ENCODE measurements at places on chromosomes 6 and 20.

- DNase-seq, result no peak
Measured at GRCh38 chr20:13222319-13222716, 1.2 kb downstream of the ISM1 start.

DNA sequence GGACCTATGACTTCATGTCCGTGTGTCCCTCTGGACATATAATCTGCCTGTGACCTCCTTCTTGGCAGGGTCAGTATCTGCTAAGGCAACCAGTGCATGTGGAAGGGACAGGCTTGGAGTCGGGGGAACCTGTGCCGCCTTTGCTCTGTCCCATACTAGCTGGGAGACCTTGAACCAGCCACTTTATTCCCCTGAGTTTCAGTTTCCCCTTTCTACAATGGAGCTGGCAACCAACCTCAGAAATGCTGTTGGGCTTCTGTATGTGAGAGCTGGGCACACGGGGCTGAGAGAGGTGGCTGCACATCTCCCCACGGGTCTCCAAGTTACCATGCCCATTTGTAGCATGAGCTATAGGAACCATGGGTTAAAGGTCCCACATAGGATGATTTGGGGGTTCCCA, 53.8 kb downstream of the CD40 start:
- DNase-seq, result no peak

DNA sequence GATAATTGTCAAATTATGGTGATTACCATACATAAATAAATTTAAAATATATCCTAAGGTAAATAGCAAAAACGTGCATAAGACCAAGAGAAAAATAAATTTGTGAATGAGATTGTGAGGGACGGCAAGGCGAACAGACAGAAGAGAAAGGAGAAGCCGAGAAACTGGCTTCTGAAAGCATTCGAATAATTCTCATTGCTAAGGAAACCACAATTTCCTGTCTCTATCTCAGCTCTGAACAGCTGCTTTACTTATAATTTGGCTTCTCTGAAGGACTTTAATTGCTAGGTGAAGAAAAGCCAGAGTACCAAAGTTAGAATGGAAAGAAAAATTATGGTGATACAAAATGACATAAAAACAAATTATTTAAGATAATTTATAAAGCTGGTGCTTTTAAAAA, 79.0 kb upstream of the RGS17 start:
- no peak for DNase-seq

DNA sequence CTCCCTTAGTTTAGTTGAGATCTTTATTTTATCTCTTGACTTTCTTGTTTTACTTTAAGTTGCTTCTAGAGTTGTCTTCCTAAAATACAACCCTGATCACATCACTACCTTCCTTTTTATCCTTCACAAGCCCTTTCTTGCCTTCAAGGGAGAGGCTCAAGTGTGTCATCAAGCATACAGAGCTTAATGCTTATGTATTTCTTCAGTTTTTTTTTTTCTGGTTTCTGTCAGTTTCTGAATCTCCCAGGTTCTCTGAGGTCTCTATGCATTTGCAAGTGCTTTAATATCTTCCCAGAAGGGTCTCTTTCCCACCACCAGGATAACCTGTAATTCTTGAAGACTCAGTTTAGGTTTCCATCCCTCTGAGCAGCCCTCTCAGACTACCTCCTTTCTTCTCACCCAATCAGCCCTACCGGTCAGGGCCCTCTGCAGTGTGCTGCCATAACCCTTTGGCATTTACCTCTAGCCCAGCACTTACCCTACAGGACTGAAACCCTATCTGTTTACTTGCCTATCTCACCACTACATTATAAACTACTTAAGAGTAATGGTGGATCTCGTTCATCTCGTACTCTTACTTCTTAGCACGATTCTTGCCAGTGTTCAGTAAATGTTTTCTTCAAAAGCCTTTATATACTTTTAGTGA, 36.9 kb downstream of the EYA4 start:
- DNase-seq, result no peak

- DNase-seq, result no peak
Measured at GRCh38 chr6:166464068-166465002, 81.6 kb upstream of the MPC1 start.

DNA sequence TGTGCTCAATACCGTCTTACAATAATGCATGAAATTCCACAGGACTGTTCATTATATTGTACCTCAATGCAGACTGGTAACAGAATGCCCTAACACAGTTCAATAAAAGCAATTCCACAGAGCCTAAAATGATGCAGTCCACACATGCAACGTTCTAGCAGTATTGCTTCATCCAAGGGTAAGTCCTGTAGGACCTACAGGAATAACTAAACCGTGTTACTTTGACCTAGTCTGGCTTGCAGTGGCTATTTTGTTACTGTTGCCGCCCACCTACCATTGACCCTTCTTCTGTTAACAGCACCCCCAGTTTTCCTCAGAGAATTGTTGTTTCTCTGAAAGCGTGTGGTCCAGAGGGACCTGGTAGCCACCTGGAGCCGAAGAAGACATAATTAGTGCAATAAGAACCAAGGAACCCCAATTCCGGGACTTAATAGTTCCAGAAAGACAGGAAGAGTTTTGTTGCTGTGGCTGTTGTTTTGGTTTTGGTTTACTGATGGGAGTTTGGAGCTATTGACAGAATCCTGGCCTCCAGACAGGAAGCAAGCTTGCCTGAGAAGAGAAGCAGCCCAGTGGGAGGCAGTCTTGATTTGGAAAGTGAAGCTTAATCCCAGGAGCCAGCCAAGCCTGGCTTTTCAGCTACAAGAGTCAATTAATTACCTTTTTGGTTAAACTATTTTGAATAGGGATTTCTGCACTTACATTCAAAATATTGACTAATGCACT, 91.3 kb downstream of the FRK start:
- no peak for DNase-seq

- no peak for DNase-seq
Measured at GRCh38 chr20:11193241-11193640, 519.4 kb upstream of the JAG1 start.

- no peak for DNase-seq
Measured at GRCh38 chr6:166031275-166031674, 136.4 kb downstream of the TBXT start.

- DNase-seq, result no peak
Measured at GRCh38 chr6:34673064-34673463, 23.5 kb downstream of the ILRUN start.

- no peak for DNase-seq
Measured at GRCh38 chr6:123168892-123169773, 173.1 kb downstream of the CLVS2 start.

- DNase-seq, result no peak
Measured at GRCh38 chr6:98995116-98995515, 47.4 kb upstream of the FBXL4 start.

All from stimulated activated CD4-positive, alpha-beta T cell treated with anti-CD3 and anti-CD28 coated beads, Interleukin-15, amount 100 ng/mL, for 1 hour (primary cell).